H4 (cell line): ENCODE measurements at places on chromosomes 16 and 17.

- DNase-seq = no peak
These were observed 7.3 kb downstream of the CLUH start for GRCh38 chr17:2704031-2704889.

DNA sequence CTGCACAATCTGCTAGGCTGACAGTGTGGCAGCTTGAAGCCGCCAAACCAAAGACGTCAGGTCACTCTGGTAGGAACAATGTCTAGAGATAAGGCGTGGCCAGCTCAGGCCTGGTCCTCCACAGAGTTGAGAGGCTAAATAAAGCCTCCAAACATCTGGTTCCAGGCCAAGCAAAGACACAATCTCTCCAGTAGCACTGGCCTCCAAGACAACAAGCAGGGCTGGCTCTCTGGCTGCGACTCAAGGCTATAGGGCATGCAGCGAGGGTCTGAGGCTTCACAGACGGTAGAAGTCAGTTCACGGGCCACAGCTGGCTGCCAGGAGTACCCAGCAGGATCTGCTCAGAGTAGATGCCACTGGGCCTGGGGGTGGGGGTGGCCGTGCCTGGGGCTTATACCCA lies 75.6 kb downstream of the ABR start:
- no peak for DNase-seq

GRCh38 chr17:62572488-62572887 lies 55.0 kb upstream of the MRC2 start:
- no peak for DNase-seq

DNA sequence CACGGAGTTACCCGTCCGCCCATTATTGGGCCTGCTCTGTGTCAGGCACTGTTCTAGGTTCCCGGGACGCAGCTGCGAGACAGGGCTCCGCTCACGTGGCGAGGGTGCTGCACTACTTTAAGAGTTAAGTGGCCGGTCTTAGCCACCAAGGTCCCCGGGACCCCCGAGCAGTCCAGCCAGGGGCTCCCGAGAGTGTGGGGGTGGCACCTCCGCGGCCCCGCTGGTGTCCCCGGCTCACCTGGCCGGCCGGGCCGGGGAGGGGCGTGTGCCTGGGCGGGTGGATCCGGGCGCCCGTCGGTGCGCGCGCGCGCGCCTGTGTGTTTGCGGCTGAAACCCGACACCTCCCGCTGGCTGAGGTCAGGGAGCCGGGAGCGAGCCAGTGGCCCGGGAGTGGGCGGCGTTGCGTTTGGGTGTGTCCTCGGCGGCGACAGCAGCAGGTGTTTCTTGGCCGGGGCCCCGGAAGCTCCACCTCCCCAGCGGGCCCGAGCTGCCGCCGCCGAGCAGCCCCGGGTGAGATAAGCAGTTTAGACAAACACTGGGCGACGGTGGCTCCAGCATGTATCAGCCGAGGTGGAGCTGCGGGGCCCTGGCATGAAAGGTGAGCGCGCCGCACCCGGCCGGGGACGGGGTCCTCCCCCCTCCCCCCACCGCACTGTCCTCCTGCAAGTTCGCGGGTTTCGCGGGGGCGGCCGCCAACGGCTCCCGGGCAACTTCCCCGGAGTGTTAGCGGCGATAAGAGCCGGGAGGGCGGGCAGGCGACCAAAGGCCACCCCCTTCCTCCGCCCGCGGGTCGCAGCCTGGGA lies at the start of gene GSE1:
Gene GSE1 (plus strand): TSS at position 522 of the 803 bp plus-strand sequence. CDS start 70 bp downstream, at position 592.
- peak; percentile 95 for DNase-seq

DNA sequence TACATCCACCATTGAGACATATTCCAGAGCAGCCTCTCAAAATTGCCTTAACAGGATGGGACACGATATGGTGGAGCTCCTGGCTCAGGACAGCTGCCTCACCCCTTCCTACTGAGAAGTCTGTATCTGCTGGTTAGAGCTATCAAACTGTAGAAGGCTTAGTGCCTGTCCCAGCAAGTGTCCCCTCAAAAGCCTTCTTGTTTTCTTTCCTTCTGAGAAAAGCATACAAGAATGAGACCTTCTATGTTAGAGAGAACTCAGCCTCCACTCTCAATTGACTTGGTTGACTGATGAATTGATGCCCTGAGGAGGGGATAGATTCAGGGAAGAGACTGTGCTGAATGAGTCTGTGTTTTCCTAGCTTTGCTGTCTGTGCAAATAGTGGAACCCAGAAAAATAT lies 2020.9 kb downstream of the TP53TG3F start:
- no peak for DNase-seq

- peak; percentile 57 for DNase-seq
These were observed 113.2 kb downstream of the PHKB start for GRCh38 chr16:47574091-47575054.
